ENCODE measurements at places on chromosomes 5 and 9.

GRCh38 chr5:179795049-179795862 lies 1.5 kb downstream of the LTC4S start:
- peak; percentile 54 for DNase-seq

- DNase-seq = no peak
These were observed 80.0 kb downstream of the TMEM215 start for GRCh38 chr9:32863291-32863690.

DNA sequence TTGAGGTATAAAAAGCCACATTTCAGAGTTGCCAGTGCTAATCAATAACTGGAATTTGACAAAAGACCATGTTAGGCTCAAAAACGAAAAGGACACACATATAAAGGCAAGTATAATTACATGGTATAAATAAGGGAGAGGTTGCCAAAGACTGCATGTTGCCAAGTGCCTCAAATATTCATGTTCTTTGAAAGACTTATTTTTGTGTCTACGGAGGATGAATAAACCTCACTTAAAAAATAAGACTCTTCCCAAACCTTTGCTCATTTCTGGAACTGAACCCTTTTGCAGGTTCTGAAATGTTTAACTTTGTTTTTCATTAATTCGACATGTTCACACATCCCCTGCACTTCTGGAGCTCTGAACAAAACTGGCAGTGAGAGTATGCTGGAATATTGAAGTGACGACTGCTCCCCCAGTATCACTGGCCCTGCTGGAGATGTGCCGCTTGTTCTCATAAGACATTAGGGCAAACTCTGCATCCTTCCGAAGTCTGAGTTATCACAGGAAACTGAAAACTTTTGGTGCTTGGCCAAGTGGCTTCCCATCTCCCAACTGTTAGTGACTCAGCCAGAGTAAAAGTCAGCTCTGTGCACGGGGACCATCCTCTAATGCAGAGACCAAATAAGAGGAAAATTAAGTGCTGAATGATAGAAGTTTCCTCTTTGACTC lies 336.8 kb downstream of the GLIS3 start:
- DNase-seq = no peak

DNA sequence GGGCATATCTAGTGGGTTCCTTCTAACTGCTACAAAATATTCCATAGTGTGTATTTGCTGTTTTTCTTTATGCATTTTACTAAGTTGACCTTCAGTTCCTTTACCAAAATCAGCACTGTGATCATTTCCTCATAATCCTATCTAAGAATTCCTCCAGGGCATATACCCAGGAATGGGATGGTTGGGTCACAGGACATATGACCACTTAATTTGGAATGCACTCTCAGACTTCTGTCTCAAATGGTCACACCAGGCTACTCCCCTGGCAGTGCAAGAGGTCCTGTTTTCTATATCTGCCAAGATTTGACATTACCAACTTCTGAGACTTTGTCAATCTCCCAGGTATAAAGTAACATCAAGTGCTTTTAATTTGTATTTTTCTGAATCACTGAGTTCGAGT lies 63.9 kb downstream of the ADAMTS12 start:
- no peak for DNase-seq

DNA sequence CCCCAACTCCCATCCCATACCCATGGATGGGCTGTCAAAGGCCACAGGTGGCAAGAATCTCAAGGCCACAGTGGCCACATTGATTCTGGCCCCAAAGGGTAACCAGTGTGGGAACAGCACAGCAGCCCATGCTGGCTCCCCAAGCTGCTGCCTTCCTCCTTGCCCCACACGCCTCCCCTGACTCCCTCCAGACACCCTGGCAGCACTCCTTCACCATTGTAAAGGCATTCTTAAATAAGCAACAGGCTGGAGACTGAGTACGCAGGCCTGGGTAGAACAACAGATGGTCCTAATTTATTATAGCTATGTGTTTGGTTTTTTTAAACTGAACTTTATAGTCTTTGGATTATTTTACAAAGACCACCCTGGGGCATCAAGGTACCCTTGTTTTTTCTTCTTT lies 158.8 kb downstream of the TSSK1B start:
- no peak for DNase-seq

DNA sequence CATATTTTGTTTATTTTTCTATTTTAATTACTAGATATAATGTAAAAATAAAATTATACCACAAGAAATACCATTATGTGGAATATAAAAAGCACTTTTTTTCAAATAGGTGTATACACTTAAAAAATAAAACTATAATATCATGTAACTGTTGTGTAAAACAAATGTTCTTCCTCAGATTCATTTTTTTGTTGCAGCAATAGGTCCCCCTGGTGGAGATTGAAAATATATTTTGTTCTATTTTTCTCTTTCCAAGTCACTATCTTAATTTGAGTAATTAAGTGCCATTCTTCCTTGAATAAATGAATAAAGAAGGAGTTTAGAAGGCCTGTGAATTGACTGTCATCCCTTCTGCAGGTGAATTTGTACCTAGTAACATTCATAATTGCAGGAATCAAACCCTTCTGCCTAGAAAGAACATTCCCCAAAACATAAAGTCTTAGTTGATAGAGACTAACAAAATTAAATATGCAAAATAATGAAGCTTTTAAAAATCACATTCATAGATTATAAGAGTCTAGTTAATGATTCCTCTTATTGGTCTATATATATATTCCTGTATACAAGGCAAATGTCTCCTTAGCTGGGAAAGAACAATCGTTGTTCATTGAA lies 23.4 kb downstream of the CETN3 start:
- DNase-seq = peak; percentile 42

GRCh38 chr9:121201045-121201737 lies 478 bp downstream of the RAB14 start:
- peak; percentile 14 for DNase-seq

GRCh38 chr9:90787771-90788460 lies 13.7 kb upstream of the SYK start:
- DNase-seq = no peak

DNA sequence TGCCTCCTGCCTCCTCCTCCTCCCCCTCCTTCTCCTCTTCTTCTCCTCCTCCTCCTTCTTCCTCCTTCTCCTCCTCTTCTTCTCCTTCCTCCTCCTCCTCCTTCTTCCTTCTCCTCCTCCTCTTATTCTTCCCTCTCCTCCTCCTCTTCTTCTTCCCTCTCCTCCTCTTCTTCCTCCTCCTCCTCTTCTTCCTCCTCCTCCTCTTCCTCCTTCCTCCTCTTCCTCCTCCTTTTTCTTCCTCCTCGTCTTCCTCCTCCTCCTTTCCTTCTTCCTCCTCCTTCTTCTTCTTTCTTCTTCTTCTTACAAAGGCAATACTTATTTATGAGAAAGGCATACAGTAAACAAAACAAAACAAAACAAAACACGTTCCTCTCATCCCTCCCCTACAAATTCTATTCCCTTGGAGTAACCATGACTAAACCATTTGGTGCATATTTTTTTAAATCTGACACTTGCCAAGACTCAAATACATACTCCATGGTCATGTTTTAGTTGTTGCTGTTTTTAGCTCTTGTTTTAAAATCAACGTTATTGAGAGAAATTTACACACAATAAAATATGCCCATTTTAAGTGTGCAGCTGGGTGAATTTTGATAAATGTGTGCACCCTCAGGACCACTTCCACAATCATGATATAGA lies 135.6 kb downstream of the FOXD1 start:
- DNase-seq = no peak

GRCh38 chr5:172312286-172312685 lies 28.7 kb upstream of the UBTD2 start:
- no peak for DNase-seq

- no peak for DNase-seq
These were observed 6.8 kb downstream of the PHF19 start for GRCh38 chr9:120870206-120870605.

DNA sequence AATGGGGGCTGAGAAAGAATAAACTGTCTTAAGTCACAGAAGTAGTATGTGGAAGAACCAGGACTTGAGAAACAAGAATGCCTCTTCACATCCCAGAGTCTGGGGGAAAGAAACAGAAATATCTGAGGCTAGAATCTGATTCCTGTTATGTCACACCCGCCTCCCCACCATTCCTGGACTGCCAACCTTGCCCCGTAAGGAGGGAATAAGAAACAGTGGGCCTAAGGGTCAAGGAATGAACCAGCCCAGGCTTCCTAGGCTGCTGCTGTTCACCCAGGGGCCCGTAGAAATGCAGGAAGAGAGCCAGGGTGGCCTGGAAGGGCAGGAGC lies 4.3 kb downstream of the PCDH1 start:
- no peak for DNase-seq

GRCh38 chr9:35618854-35619799 lies 914 bp upstream of the CD72 start:
- DNase-seq = no peak
